Activated naive CD4-positive, alpha-beta T cell treated with anti-CD3 and anti-CD28 coated beads, Interleukin-2, amount 50 U/mL, for 16 hours (primary cell): ENCODE measurements at places on chromosomes 12 and 14.

GRCh38 chr14:38578278-38578681, 322.4 kb upstream of the CLEC14A start:
- DNase-seq, result no peak

DNA sequence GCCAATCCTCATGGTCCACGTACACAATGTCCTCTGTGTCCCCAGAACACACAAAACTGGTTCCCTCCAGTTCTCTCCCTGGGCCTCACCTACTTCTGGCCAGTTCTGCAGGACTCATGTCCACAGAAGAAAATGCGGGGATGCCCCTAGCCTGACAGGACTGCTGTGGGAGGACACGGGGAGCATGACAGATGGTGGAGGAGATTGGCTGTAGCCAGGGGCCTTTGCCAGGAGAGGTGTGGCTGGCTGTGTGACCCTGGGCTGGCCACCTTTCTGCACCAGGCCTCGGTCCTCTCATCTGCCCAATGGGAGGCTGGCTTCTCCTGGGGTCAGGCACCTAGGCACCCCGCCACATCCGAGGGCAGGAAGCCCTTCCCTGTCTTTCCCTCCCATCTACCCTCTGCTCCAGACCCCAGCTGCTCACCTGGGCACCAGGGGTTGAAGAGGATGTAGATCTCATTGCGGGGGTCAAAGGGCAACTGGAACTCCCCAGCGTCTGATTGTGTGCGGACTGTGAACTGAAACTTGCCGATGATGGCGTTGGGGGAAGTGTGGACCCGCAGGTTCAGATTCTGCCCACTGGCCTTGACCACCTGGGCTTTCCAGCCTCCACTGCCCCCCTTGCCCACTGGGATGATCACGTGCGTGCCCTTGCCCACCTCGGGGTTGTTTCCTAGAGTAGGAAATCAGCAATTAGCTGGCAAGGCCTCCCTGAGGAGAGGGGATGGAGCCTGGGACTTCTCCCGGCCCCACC, 2.8 kb downstream of the TGM1 start:
- no peak for DNase-seq

- no peak for DNase-seq
Measured at GRCh38 chr14:28382444-28383190, 384.0 kb upstream of the FOXG1 start.

GRCh38 chr12:29610473-29611170, 113.1 kb upstream of the OVCH1 start:
- DNase-seq, result no peak

DNA sequence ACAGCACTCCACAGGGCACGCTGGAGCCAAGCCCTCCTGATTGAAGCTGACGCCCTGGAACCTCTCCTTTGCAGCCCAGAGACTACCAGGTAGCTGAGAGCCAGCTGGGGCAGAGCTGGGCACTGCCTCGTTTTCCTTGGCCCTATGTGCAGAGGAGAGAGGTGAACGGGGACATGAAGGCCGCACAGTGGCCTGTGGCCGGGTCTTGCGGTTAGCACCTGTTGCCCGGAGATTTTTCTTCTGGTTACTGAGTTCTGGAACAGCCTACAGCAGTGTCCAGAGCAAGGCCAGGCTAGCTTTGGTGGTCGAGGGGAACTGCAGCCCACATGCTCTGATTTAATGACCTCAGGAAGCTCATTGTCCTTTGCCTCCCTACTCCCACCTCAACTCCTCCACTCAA, 201.3 kb upstream of the PRMT8 start:
- DNase-seq, result no peak

- no peak for DNase-seq
Measured at GRCh38 chr12:108193917-108194316, 64.8 kb downstream of the WSCD2 start.

DNA sequence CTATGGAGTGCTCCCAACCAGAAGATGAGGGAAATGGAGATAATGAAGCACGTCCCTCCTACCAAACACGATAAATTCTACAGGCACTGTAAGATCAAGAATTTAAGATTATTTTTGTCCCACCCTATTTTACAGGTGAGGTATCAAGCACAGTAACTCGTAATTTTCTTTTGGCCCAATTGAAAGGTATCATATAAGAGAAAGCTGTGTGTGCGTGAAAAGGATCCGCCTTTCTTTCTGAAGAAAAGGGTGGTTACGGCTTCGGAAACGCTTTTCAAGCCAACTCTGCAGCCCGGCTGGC, 733 bp upstream of the KLHDC2 start:
- no peak for DNase-seq

- no peak for DNase-seq
Measured at GRCh38 chr14:60644666-60645065, 4.6 kb downstream of the SIX1 start.

GRCh38 chr14:74670726-74671411, 42.0 kb downstream of the AREL1 start:
- no peak for DNase-seq

DNA sequence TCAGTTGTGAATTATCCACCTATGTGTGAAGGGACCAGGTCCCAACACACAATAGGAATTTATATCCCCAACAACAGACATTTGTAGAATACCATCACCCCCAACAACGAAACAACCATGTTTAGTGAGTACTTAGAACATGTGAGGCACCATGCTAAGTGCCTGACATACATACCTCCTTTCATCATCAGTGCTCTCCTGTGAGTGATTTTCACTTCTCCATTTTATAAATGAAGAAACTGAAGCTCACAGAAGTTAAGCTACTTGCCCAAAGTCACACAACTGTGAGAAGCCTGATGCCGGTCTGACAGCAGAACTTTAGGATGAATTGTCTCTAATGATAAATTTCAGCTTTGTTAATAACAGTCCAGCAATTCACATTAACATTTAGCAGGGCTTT, 35.4 kb downstream of the SPTB start:
- DNase-seq, result no peak

GRCh38 chr12:63841571-63841970, 2.9 kb upstream of the SRGAP1 start:
- DNase-seq, result no peak

GRCh38 chr12:123868791-123869190, 103.8 kb downstream of the CCDC92 start:
- DNase-seq, result no peak

DNA sequence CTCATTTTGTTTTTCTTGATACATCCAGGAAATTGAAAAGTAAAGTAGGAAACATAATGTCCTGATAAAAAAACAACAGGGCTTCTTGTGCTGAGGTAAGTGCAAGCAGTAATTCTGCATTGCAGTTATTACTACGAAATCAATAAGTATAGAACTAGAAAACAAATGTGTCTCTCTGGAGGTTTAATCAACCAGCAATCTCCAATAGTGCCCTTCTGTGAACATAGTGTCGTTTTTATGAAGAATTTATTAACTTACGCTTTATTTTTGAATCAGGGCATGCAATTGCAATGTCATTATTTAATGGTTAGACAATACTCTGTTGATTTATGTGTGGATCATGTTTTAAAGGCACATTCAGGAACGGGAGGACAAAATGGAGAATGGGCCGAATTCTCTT, 494.1 kb upstream of the NOVA1 start:
- no peak for DNase-seq

GRCh38 chr14:95468448-95469133, 47.9 kb downstream of the SYNE3 start:
- no peak for DNase-seq

- no peak for DNase-seq
Measured at GRCh38 chr14:90566481-90566880, 169.7 kb downstream of the CALM1 start.

DNA sequence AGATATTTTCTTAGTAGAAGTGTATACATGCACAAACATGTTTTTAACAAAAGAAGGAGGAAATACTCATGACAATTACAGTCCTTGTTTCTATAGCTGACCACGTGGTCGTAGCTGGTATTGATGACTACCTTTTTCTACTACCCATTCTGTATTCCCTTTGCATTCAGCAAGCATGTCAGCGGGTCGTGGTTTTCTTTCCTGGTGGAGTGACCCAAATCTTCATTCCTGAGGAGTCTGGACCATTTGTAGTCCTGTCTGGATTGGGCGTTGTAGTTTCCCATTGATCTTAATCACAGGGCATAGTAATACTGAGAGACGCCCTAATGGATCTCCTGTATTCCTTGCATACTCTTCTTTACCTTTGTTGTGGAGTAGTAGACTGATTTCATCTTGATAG, 472.1 kb upstream of the RGS6 start:
- no peak for DNase-seq

- no peak for DNase-seq
Measured at GRCh38 chr14:60618241-60618640, 31.0 kb downstream of the SIX1 start.

GRCh38 chr14:89268514-89268913, 148.5 kb downstream of the FOXN3 start:
- DNase-seq, result no peak

GRCh38 chr12:96208346-96208745, 14.2 kb downstream of the ELK3 start:
- no peak for DNase-seq

DNA sequence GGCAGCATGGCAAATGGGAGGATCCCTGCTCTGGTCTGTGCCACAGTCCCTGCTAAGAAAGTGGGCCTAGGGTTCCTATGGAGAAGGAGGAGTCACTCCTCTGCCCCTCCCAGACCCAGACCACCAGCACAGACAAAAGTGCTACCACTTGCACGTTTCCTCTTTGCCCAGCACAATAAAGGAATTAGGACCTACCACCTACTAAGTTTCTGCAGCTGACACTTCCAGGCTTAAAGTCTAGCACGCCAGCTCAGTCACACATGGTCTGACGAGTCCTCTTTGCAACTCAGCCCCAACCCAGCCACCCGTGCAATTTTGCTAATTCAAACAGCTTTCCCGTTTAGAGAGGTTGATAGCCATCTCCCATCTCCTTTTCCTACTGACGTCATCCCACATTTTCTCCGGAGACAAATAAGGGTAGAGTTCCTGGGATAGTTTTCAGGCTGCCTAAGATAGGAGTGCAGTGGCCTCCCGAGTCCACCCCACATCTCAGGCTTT, 66.2 kb upstream of the PTGR2 start:
- no peak for DNase-seq

DNA sequence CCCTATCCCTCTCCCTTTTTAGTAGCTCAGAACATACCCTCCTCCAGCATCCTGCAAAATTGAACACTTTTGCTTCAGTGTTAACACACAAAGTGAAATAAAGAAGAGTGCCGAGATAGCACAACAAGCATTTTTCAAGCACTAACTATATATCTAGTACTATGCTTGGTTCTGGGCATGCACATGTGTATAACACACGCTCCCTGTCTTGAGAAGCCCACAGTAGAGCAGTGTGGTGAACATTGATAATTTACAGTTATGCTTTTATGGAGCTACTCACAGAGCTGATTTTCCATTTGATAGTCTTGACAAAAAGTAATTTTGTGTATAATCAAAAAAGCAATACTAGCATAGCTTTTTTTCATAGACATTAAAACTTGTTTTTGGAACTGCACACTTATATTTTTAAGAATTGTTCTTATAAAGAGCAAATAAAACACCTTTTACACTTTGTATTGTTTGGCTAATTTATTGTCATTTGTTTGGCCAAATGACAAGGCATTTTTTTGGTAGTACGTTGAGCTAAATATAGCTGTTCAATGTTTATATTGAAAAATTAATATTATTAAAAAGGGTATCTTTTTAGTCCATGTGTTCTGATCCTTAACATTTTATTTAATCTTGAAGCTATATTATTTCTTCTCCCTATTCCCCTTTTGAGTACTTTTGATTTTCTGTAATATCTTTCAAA, 39.7 kb downstream of the LEMD3 start:
- no peak for DNase-seq

DNA sequence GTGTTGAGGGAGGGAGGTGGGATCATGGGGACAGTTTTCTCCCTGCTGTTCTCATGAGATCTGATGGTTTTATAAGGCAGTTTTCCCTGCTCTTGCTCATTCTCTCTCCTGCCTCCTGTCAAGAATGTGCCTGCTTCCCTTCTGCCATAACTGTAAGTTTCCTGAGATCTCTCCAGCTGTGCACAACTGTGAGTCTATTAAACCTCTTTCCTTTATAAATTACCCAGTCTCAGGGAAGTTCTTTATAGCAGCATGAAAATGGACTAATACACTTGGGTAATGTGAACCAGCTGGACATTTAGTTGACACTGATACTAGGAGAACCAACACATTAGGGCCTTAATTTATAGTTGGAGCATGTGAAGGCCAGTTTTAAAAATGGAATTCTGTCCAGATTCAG, 12.4 kb upstream of the CCDC91 start:
- DNase-seq, result no peak

DNA sequence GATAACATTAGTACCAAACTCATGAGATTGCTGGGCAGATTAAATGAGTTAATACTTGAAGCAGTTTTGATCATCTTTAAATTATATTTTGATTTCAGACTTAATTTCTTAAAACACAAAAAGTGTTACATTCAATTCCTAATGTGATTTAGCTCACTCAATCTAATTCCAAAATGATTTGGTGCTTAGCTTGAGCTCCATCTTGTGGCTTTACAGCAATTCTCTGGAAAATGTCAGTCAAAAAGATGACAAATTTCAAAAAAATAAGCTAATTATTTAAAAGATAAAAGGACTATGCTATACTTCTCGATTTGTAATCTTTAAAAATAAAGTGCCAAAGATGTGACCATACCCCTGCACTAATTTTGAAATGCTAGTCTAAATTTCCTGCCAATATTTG, 10.1 kb downstream of the LLPH start:
- DNase-seq, result no peak

DNA sequence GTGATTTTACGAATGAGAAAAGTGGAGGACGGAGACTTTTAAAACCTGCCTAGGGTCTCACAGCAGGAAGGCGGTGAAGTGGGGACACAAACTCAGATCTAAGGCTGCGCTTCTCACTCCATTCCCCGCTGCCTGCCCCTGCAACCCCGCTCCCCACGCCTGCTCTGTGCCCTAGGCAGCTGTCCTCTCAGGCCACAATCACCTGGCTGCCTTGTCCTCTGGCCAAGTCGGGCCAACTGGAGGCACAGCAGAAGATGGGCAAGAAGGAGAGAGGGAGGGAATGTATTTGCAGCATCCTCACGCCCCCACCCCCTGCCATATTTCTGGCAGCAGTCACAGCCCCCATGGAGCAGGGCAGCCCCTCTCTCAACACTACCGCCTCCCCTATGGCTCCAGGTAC, 94.9 kb downstream of the CHGA start:
- DNase-seq, result no peak

DNA sequence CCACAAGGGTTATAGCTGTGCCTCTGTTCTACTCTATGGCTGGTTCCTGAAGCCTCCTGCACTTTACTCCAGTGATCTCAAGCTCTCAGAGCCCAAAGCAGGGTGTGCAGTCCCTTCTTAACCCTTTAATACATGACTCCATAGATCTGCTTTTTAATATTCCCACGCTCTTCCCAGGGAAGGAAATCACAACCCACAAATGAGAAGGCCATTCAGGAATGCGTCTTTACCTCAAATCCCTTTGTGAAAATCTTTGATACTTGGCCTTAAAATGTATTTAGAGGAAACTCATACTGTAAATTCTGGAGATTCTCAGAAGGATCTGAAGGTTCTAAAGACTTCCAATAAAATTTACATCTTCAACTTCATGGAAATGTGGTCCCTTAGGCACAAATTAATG, 17.0 kb downstream of the NID2 start:
- DNase-seq, result no peak

- DNase-seq, result no peak
Measured at GRCh38 chr14:59020382-59020781, 168.1 kb upstream of the DAAM1 start.
